ENCODE measurements at places on chromosomes 2 and 18.

- no peak for DNase-seq
These were observed 26.7 kb downstream of the PLEKHA3 start for GRCh38 chr2:178506949-178507348.

DNA sequence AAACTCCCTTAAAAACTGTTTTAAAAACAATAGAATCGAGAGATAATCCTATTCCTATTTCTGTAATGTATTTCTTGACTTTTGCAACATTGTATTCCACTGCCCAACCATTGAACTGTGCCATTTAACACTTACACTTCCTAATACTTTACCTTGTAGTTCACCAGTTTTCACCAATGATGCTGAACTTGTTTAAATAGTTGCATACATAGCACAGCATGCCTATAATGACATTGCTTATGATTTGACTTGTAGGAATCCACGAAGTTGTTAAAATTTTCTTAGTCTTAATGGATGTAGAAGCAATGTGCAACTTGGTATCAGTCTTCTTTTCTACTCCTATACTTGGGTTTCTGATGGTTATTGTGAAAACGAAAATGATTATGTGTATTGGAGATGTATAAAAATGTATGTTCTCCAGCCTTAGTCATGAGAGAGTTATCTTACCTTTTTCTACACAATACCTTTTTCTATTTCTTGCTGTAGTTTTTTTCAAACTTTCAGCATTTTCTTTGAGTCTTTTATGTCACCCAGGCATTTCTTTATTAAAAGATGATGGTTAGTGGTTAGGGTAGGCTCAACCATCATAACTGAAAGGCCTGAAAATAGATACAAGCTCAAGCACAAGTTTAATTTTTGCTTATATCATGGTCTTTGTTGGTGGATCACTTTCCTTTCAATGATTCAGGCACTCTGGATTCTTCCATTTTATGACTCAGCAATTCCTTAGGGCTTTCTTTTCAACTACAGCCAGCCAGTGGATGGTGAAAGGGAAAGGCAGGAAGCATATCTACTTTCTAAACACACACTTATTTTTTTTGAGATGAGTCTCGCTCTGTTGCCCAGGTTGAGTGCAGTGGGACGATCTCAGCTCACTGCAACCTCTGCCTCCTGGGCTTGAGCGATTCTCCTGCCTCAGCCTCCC, 9.4 kb downstream of the GPD2 start:
- no peak for DNase-seq

- no peak for DNase-seq
These were observed 7.3 kb downstream of the CEP192 start for GRCh38 chr18:12998332-12999060.

DNA sequence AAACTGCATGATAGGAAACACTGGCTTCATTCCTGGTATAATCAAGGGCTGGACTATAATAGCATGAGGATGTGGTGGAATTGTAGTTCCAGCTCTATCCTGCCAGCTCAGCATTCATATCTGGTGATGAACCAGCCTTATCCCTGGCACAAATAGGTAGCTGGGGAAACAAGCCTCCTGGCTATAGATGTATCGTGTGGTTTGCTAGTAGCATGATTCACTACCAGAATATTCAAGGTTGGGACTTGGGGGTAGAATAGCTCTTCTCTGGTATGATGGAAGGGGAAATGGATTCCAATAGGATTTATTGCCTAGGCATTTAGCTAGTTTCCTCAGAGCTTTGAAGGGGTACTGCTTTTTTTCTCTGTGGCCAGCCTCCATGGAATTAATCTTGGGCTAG, 532.8 kb downstream of the FBXO15 start:
- DNase-seq, result no peak
